ENCODE measurements at places on chromosomes 7 and 10. TPM values are rescaled to one million over a fixed set of nuclear protein-coding genes. Genes with fewer than 3 reads are reported as not detected.

Gene ERV3-1
- total RNA-seq: 5.4 TPM

Gene KCNIP2
- total RNA-seq: 409 TPM

Gene SMO
- 4.6 TPM for total RNA-seq

Gene CYP3A5
- total RNA-seq: not detected

Gene TMEM26
- 0.95 TPM for total RNA-seq

Gene PPP1R17
- not detected for total RNA-seq

Gene FAM25G
- total RNA-seq: not detected

Gene CALHM2
- total RNA-seq: 15.2 TPM

Gene EN2
- total RNA-seq: 0.11 TPM

DNA sequence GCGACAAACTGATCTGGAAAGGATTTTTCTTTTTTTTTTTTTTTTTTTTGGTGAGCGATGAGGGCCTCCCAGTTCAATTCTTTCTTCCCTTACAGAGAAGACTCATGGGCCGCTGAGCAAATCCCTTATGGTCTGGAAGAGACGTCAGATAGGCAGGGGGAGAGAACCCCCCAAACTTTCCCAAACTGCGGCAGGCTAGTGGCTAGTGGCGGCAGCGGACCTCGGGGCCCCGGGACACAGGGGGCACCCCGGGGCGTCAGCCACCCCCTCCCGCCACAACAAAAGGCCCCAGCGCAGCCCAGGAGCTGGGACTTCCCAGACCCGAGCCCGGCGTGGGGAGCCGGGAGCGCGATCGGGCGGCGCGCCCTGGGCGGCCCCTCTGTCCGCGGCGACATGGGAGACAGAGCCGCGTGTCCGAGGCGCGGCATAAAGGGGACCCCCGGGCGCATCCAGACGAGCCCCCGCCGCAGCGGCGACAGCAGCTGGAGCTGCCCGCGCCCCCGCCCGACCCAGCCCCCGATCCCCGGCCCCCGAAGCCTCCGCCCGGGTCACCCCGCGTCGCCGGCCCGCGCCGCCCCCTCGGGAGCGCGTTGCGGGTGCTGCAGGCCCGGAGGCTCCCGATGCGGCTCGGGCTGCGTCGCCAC lies 755 bp downstream of the FAM171A1 start:
- DNase-seq: no peak

- DNase-seq: no peak
These were observed 50.4 kb upstream of the PTPRN2 start for GRCh38 chr7:158638001-158638400.

DNA sequence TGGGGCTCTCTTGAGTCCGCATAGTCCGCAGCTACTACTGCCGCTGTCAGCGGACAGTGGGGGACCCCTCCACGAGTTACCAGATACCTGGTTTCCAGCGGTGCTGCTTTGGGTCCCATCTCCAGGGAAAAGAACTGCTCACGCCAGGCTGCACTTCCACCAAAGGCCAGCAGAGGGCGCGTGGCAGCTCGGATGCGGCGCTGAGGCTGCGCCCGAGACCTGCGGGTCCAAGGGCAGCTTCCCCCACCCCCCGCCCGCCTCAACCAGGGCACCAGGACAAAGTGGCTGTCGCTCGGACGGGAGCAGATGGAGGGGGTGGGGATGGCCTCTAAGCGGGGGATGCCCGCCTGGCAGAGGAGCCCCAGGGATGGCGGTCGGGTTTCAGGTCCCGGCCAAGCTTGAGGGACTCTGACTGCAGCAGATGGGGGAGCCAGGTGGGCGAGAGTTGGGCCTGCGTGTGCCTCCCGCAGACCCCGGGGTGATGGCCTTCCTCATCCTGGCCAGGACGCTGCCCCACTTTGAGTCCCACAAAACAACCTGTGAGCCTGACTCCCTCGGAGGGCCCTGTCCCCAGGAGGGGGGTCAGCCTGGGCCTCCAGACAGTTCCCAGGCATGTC lies 23.8 kb upstream of the ZNF735 start:
- DNase-seq: no peak

- no peak for DNase-seq
These were observed 108.4 kb downstream of the C10orf105 start for GRCh38 chr10:71611131-71611530.

GRCh38 chr10:37733822-37734221 lies 123.6 kb downstream of the ZNF248 start:
- no peak for DNase-seq

- no peak for DNase-seq
These were observed 22.6 kb downstream of the ZNRF2 start for GRCh38 chr7:30306976-30307375.

- no peak for DNase-seq
These were observed 34.3 kb downstream of the INPP5A start for GRCh38 chr10:132571650-132572544.

- no peak for DNase-seq
These were observed 5.1 kb downstream of the RAPGEF5 start for GRCh38 chr7:22351878-22352277.

DNA sequence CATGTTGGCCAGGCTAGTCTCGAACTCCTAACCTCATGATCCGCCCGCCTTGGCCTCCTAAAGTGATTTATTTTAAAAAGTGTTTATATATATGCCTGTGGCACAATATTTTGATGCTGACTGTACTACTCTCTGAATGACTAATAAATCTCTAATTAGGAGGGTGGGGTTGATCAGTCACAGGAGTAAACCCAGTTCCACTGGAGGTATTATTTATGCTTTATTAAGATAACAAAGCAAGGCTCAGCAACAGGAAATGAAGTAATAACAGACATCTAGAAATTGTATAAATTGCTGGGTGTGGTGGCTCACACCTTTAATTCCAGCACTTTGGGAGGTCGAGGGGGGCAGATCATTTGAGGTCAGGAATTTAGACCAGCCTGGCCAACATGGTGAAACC lies 26.0 kb upstream of the MCU start:
- no peak for DNase-seq

DNA sequence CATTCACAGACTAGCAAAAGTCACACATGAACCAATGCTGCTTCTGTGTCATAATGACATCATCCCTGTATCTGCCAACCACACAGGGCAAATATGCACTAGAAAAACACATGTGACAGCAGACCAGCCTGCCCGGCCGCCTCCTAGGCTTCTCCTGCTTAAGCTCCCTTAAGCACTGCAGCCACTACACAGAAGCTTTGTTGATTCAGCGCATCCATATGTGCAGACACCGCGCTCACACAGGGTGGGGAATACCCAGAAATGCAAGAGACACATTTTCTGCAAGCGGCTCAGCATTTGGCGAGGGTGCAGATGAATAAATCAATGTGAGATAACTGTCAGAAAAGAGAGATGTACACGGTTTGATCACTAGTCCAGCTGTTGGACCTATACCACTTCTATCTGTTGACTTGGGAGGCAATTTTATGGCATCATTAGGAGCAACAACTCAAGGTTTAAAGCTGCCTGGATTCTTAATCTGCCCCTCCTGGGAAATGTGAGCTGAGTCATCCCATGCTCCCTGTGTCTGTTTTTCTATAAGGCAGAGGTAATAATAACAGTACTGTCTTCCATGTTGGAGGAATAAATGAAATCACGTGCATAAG lies 33.4 kb downstream of the CPXM2 start:
- no peak for DNase-seq

GRCh38 chr7:155431231-155431630 lies 26.7 kb upstream of the EN2 start:
- DNase-seq: no peak

GRCh38 chr7:133252506-133252857 lies 396 bp upstream of the EXOC4 start:
- DNase-seq: no peak

DNA sequence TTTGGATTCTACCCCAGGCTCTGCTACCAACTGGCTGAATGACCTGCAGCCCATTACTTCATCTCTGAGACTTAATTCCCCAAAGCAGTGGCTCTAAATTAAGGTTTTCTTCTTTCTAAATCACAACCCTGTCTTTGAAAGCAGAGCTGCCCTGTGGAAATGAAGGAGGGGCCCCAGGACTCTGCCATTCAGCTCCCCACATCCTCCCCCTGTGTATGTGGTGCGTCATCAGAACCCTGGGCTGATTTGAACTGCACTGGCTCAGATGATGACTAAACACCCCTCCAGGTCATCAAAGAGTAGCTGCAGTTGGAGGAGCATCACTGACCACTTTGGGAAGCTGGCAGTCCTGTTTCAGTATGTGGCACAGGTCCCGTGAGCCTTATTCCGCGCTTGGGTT lies 46.6 kb downstream of the BPGM start:
- DNase-seq: no peak

- no peak for DNase-seq
These were observed 690.9 kb downstream of the NXPH1 start for GRCh38 chr7:9124320-9124719.

DNA sequence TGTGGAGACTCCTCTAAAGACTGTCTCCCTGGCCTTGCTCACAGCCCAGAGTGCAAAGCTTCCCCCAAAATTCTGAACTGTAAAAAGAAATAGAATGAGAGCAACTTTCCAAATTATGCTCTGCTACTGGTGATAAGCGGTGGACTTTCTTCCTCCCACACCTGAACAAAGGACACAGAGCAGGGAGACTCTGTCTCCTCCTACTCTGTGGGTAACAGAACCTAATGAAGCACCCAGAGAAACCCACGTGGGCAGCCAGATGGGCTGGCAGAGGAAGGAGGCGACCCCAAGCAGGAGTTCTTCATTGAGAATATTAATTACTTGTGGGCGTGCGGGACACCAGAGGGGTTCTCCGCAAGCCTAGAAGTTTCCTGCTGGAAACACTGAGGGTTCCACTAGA lies 139.5 kb downstream of the KMT2E start:
- no peak for DNase-seq

DNA sequence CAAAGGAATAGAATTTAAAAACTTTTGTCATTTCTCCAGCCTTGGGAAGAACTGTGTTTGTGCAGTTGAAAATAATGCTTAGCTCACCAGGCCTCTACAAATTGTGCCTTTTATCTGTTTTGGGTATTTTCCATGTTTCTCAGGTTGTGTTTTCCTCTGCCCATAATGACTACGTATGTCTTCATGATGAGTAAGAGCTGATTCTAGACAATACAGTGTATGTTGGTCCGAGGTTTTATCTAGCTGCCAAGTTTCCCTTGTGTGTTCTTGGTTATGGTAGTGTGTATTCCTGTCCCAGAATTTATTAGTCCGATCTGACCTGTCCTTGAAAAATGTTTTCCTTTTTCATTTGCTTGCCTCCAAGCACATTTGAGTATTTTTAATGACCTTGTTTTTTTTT lies 83.7 kb upstream of the GLCCI1 start:
- DNase-seq: no peak

- DNase-seq: no peak
These were observed 26.2 kb downstream of the ADK start for GRCh38 chr10:74177140-74177677.

DNA sequence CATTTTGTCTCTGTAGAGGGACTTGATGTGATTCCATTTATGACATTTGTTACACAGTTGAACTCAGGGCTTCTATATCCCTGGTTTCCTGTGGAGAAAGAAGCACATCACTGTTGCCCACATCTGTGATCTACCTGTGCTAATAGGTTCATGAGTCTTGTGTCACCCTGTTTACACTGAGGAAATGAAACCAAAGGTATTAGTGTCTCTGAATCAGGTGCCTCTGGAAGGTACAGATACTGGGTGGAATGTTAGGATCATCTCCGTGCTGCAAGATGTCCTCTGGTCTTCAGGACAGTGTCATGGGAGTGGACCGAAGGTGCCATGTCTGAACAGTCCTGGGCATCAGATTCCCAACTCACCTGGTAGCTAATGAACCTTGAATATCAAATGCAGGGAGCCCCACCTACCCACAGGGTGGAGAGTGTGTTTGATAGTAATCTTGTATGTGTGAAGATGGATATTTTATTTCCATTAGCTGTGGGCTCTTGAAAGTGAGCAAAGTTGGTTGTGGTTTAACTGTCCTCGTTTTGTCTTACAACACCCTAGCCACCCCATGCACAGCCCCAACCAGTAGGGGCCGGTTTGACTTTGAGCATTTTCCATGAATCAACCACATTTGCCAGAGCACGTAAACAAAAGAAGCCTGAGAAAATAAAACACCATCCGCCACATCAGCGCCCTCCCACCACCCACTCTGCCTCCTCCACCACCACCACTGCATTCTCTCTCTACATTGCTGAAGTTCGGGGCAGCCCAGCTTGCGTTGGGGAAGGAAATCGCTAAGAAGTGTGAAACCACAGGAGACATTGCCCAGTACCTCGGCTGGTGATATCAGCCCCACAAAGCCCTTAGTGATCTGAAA lies 40.7 kb downstream of the TARP start:
- DNase-seq: peak; percentile 64

GRCh38 chr7:102432442-102433218 lies 745 bp upstream of the ORAI2 start:
- no peak for DNase-seq

Data from Right ventricle myocardium inferior (tissue), 1 donor.